ENCODE measurements at places on chromosomes 5 and 9.

GRCh38 chr9:132996526-132996925, 18.0 kb downstream of the GFI1B start:
- DNase-seq: no peak

- no peak for DNase-seq
Observed at GRCh38 chr5:174755106-174755505, 30.7 kb downstream of the MSX2 start.

- no peak for DNase-seq
Observed at GRCh38 chr9:1875921-1876448, 139.2 kb upstream of the SMARCA2 start.

DNA sequence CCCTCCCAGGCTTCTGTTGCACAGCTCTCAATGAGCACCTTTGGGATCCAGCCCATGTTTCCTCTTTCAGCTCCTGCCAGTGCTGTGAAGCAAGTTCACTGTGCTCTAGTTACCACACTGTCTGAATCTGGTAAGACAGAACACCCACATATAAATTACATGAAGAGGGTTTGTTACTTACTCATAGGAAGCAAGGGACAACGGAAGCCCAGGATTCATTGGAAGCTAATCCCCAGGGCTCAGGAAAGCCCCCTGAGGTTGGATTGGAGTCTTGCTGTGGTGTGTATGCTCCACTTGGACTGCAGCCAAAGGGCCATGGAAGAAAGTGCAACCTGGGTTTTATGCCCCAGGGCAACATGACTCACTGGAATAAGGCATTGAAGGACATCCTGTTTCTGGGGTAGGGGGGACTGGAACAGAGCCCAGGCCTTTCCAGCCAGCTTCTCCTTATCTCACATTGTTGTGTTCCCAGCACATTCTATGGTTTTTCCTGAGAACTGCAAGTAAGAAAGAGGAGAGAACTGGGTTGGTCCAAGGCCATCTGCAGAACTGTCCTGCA, 15.6 kb upstream of the CLK4 start:
- DNase-seq: no peak

DNA sequence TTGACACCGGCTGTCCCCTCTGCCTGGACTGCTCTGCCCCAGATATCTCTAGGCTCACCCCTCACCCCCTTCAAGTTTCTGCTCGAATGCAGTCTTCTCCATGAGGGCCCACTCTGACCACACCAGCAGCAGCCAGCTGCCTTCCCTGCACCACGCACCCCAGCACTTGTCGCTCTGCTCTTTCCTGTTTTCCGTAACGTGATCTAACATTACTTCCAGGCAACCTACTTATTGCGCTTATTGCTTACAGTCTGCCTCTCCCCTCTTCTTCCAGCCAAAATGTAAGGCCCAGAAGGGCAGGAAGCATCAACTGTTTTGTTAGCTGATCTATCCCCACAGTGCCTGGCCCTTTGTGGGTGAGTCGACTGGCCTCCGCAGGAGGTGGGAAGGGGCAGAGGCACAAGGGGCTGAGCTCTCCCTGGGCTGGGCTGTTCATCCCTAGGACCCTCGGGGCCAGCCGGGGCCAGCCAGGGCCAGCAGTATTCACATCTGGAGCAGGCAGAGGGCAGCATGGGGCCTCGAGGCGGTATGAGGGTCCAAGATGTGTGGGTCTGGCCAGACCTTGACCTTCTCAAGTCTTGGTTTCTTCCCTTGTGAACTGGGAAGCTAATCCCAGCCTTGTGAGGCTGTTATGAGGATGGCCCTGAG, 11.6 kb upstream of the DBN1 start:
- DNase-seq: no peak

DNA sequence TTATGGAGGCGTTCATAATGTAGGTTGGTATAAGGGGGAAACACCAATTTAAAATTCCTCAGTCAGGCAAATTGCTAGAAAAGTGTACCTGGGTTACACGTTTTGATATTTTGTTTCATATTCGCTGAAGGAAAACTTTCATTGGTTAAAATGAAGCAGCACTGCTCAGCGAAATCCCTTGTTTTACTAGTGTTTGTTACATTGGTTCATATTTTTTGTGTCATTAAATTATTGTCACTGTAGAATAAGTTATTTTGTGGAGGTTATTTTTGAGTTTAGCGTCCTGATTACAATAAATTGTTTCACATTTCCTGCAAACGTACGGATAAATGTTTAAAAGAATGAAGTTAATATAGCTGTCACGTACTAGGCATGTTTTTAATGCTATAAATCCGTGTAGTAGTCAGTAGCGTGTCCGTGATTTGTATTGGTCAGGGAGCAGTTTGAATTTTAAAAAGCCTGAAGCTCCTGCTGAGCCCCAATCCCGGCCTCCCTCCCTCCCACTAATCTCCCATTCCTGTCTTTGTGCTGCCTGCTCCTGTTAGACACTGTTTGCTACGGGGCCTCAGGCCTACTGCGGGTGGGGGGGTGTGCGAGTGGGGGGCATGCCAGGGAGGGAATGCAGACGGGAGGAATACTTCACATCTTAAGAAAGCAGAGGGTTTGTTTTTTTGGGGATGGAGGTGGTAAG, 2.0 kb downstream of the NIPBL start:
- DNase-seq: no peak

DNA sequence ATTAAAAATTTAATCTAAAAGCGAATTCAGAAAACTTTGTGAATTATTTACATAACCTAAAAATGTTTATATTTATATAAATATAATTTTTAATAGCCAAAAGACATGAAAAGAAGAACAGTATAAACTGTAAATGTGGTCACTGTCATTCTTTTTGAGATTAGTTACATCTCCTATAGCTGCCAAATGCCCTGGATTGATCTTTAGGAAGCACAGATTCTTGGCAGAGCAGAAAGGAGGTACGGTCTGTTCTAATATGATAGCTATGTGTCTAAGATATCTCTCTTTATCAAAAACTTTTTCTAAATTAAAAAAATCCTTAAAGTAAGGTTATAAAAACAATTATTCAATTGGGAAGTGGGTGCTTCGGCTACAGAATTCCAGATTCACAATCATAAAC, 151.0 kb downstream of the LPAR1 start:
- no peak for DNase-seq

DNA sequence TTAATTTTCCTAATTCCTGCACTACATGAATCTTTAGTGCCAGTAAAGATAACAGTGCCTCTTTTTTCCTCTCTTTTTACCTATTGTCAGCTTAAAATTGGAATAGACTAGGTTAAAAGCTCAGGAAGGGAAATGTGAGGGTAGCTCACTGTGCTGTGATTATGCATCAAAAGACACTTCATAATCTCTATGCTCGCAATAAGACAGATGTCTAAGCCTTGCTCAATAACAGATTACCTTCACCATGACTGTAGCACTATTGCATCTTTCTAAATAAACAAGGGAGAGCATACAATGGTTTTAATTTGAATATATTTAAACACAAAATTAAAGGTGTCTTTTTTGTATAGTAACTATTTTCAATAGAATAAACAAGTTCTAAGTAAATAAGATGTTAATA, 130.1 kb downstream of the FBN2 start:
- DNase-seq: no peak

GRCh38 chr9:121885345-121885901, 207.7 kb downstream of the TTLL11 start:
- no peak for DNase-seq

GRCh38 chr5:142617416-142618129, 68.3 kb downstream of the FGF1 start:
- DNase-seq: no peak

GRCh38 chr5:14109771-14110170, 33.4 kb upstream of the TRIO start:
- DNase-seq: no peak

- DNase-seq: no peak
Observed at GRCh38 chr9:97925497-97926334, 3.4 kb upstream of the TRMO start.

DNA sequence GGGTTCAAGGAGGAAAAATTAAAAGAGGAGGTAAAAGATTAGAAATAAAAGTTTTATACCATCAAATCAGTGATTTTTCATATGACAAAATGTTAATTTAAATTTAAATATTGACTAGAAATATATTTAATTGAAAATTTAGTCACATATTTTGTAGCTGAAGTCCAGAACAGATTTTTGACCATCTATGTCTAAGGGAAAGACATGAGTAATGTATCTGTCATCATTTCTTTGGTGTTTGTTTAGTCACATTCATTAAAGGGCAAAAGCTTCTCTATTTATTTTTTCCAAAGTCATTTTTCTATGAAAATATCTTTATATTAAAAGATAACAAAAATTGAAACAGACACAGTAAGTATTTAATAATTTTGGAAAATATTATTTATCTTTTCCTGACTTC, 252.0 kb upstream of the ISL1 start:
- no peak for DNase-seq

DNA sequence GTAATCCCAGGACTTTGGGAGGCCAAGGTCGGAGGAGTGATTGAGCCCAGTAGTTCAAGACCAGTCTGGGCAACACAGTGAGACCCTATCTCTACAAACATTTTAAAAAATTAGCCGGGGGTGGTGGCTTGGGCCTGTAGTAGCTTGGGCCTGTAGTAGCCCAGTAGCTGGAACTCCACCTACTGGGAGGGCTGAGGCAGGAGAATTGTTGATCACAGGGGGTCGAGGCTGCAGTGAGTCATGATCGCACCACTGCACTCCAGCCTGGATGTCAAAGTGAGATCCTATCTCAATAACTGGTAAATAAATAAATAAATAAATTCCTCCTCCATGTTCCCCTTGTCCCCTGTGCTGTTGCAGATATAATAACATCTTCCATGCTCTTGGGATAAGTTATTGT, 14.3 kb downstream of the VCAN start:
- DNase-seq: no peak

- no peak for DNase-seq
Observed at GRCh38 chr5:147643142-147643541, 133.3 kb upstream of the DPYSL3 start.

- DNase-seq: no peak
Observed at GRCh38 chr9:106772523-106773290, 90.3 kb upstream of the ZNF462 start.

- DNase-seq: no peak
Observed at GRCh38 chr9:90637626-90638025, 5.0 kb downstream of the DIRAS2 start.

DNA sequence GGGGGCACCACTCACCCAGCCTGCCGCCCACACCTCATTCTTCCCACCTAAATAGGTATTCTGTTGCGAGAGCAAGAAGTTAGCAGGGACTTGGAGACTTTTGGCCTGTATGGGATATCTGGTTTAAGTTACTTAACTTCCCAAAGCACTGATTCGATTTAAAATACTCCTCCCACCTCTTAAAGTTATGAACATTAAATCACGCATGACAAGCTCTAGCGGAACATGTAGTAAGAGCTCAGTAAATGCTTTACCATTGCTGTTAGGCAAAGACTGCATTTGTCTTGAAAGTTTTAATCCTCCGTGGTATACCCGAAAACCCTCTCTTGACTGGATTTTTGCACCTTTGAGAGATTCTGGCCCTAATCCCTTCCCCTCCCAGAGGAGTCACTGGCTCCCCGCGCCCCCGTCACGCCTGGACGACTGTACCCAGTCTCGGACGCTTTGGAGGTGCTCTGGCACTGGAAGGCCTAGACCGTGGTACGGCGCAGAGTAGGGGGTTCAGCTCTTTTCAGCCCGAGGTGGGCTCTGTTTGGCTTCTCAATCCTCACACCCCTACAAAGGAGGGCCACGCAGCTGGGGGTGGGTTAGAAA, 4.4 kb downstream of the GDNF start:
- no peak for DNase-seq

DNA sequence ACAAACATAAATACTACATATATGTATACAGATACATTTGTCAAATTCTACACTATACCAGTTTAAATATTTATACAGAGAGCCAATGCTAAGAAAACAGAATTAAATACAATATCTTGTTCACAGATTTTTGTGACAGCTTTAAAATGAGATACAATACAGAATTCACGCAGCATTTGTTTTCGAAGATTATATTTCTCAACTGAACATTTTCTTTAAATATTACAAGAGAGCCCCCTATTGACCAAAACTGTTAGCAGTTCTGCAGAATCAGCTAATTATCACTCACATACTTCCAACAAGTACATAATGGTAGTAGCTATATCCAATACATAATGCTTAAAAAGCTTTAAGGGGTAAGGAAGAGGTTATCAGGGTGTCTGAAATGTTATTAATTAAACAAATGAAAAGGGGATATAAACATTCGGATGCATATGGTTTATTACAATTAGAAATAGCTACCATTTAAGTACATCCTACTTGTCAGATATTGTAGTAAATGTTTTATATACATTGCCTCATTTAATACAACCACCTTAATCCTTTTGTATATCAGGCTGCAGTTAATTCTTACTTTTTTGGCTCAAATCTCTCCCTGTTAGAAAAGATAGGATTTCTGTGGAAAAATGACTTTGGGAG, 31.7 kb downstream of the ZDHHC21 start:
- DNase-seq: no peak

DNA sequence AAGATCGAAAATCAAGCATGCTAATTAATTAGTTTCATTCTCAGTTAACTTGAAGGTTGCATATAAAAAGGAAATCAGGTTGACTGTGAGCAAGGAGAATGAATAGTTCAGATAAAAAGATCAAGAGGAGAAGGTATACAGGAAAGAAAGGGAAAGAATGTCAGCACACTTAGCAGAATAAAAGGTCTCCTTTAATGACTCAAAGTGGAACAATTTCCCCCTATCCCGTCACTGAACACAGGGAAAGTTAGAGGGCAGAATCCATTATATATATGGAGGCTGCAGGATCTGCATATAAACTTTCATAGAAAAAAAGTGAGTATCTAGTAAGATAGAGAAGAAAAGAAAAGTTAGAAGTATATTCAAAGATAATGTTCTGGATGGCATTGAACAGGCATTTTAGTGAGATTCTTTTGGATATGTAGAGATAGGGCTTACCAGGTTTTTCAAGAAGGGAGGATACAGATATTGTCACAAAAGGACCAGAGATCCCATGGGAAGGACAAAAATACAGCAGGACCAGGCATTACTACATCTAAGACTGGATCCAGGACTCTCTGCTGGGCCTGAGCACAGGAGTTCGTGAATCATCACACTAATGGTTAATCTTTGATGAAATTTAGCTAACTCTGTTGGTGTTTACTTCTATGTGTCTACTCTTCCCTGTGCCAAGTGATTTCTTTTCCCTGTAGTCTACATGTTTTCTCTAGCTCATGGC, 988.2 kb upstream of the ARRDC3 start:
- no peak for DNase-seq

- DNase-seq: no peak
Observed at GRCh38 chr5:81850501-81851357, 99.8 kb upstream of the SSBP2 start.

DNA sequence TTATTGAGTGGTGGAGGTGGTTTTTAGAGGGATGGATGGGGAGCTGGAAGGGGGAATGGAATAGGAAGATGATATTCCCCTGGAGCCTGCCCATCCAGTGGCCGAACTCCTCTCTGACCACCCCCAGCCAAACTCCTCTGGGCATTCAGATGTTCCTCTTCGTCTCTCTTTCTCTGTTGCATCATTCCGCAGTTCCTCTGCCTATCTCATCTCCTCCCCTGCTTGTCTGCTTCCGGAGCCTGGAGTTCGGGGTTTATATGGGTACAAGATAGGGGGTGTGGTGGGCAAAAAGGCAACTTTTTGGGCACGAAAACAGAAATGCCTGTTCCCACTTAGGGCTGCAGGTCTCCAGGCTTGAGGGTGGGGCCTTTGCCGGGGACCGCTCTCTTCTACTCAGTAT, 12.2 kb upstream of the CDK5RAP2 start:
- no peak for DNase-seq

All from stimulated activated CD4-positive, alpha-beta T cell treated with anti-CD3 and anti-CD28 coated beads, TNF-alpha, amount 100 ng/mL, for 1 hour (primary cell).